ENCODE measurements at places on chromosomes 5 and 9. TPM values are rescaled to one million over a fixed set of nuclear protein-coding genes. Genes with fewer than 3 reads are reported as not detected.

GRCh38 chr9:126276056-126276728 lies 50.4 kb upstream of the MVB12B start:
- DNase-seq, result no peak
- no peaks in the 10 kb centered on the region for H3K36me3 ChIP-seq
- H3K27me3 ChIP-seq, result no peaks in the 10 kb centered on the region
- H3K4me1 ChIP-seq, result no peaks in the 10 kb centered on the region
- H3K4me3 ChIP-seq, result no peak overlapping the region

The ANKDD1B gene
- total RNA-seq, result 2.1 TPM

The NDST1 gene
- total RNA-seq, result 74.0 TPM

The SAXO1 gene
- total RNA-seq, result 0.29 TPM

The EIF4E1B gene
- total RNA-seq, result not detected

Measured in aorta (tissue), 5 donors.